Sciatic nerve (tissue), 2 donors: ENCODE measurements at places on chromosomes 5 and 9.

- DNase-seq = no peak
Observed at GRCh38 chr9:86452201-86452828, 98.1 kb upstream of the TUT7 start.

DNA sequence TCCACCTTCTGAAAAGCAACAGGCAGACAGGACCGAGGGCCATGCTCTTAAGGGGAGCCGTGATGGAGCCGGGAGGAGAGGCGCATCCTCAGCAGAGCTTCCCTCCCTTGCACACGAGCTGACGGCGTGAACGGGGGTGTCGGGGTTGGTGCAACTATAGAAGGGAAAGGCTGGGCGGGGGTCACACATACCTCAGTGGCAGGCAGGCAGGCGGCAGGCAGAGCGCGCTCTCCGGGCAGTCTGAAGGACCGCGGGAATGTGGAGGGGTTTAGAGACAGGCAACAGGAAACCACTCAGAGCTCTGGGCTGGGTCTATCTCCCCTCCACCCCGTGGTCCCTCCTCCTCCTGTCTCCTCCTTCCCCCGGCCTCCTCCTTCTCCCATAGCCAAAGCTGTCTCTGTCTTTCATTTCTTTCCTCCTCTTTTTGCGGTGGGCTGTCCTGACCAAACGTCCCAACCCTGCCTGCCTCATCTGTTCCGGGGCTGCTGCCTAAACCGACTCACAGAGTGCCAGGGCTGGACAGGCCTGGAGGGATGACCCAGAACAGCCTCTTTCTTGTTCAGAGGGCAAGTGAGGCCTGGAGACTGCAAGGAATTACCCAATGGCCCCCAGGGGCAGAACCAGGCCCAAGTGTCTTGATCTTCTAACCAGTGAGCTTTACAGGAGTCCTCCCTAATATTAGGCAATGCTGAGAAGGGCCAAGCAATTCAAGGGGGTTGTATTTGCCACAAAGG is at the start of gene SPARC:
TSS of gene SPARC (minus strand) at position 242 of the 734 bp plus-strand sequence. CDS start 10,727 bp downstream, outside the sequence.
- peak; percentile 89 for DNase-seq

DNA sequence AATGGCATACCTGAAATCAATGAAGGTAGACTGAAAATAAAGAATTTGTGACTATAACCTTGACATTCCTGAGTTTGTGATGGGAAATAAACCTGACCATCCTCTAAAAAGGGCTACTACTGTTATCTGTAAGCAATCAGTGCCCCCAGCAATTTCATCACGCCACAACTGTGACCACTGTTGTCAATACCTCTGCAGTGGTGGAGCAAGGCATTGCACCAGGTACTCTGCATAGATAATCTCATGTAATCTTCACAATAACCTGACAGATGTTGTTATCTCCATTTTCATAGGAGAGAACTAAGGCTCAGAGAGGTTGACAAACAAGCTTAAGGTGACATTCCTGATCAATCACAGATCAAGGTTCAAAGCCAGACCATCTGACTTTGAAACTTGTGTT is 38.5 kb upstream of the FRRS1L start:
- DNase-seq = no peak

- no peak for DNase-seq
Observed at GRCh38 chr5:76657683-76658311, 34.6 kb upstream of the F2RL2 start.

GRCh38 chr5:141814064-141814964 is 63.9 kb downstream of the PCDH1 start:
- no peak for DNase-seq

DNA sequence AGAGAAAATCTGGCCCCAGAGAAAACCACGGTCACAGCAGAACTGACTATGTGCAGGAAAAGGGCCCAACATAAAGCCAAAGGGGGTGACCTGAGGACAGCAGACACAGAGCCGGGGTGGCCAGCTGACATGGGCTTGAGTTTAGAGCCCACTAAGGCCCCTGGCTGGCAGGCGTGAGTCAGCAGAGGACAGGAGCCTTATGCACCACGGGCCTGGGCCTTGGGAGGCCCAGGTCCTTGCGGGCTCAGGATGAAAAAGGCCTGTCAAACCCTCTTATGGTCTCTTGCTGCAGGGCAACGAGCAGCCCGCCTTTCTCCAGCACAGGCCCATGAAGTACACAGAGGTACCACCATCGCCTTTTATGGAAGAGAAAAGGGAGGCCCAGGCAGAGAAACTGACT is 19.7 kb downstream of the STK10 start:
- DNase-seq = no peak

DNA sequence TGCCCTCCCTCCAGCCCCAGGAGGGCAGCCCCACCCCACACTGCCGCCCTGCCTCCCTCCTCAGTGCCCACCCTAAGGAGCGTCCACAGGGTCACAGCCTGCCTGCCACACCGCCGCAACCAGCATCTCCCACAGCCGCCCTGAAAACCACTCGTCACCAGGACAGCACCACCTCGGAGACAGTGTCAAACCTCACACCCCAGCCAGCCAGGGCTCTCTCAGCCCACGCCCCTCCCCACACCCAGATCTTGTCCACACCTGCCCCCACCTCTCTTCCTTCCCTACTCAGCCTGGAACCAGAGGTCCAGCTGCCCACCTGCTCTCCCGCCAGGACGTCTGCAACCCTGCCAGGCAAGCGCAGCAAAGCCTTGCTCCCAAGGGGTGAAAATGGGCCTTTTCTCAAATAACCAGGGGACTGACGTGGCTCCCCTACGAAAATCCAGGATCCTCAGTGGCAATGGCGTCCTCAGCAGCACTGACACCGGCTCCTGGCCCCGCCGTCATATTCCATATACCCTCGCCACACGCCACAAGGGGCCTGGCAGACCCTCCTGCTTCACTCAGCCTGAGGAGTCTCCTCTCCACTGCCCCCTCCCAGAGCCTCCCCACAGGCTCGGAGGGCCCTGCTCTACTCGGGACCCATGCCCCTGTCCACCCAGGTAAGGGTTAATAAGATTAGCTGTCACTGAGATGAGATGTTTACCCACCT is 71.0 kb upstream of the ADAMTS2 start:
- no peak for DNase-seq

GRCh38 chr5:132050136-132050535 is 10.3 kb upstream of the IL3 start:
- peak; percentile 60 for DNase-seq

DNA sequence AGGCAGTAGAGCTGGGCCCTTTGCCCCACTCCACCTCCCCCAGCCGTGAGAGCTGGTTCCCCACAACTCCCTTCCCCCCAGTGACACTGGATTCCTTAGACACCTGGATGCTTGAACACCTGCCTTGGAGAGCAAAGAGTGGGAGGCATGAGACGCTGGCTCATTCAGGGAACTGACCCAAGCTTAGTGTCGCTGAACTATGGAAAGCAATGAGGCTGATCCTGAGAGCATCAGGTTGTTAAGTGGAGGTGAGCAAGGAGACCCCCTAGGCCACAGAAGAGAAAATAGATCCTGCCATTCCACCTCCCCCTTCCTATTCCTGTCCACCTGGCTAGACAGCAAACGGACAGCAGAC is 2.0 kb downstream of the CCL19 start:
- no peak for DNase-seq

DNA sequence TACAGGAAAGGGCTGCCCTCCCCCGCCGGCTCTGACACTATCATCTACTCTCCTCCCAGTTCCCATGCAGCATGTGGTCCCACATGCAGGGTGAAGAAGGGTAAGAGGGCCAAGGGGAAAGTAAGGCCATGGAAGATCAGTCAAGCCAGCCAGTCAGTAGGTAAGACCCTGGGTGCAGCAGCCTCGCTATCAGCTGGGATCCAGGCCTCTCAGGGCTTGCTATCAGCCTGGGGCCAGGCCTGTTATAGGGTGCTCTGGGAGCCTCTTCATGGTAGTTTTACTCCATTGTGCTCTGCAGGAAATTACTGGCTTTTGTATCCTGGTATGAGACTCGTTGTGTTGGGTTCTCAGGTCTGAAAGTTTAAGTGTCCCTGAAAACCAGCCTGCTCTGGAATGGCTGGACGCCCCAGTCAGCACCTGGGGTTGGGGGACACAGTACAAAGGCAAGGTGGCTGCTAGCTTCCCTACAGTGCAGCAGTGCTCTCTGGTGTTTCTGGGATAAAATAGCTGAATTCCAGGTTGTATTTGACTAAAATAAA is 21.4 kb downstream of the SLC22A4 start:
- DNase-seq = no peak

DNA sequence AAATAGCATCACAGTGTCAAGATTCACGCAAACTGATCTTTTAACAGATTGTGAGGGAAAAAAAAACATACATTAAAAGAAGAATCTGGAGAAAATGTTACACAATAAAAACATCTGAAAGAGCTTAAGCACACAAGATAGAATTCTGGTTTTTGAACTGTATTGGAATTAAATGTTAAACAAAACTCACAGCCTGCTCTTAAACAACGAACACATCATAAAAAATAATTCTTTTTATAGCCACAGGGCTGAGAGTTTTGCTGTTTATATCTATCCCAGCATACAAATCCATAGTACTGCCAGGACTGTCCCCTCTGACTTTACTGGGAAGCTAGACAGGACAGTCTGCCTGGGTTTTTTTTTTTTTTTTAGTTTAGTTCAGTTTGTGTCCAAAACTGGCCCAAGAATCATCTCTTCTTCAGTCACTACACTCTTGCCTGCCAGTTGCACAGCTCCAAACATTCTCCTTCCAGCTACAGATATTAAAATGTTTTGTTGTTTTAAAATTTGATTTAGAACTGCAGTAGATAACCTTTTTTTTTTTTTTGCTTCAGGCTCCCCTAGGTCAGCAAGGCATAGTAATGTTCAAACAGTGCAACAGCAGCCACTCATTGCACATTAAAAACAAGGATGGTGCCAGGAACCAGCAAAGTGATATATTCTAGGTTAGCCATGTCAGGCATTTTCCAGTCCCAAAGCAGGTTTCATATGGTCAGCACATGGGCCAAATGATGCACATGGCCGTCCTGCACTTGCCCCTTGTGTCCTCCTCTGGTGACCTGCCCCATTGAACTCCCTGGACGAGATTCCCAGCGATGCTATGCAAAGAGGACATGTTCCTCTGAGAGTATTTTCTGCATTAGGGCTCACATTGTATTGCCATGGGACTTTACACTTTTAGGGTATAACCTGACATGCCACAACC is 173.6 kb downstream of the ARL15 start:
- no peak for DNase-seq

- peak; percentile 48 for DNase-seq
Observed at GRCh38 chr9:130861372-130862180, 26.5 kb downstream of the ABL1 start.

- DNase-seq = no peak
Observed at GRCh38 chr5:95600557-95600956, 19.3 kb upstream of the GPR150 start.

DNA sequence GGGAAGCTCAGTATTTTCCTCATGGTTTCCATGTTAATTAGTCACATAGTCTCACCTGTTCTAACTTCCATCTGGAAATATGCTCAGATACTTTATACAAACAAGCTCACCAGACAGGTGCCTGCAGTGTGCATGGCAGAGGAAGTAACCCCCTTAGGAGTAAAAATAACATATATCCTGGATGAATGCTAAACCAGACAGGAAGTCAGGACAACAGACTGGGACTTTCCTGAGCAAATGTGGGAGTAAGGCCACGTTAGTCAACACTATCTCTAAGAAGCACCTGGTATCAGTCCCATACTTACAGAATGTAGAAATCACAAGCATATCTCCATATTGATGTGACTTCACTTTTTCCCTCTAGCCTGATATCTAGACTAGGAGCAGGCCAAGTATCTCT is 128.4 kb downstream of the SEC61B start:
- DNase-seq = no peak

GRCh38 chr5:16457853-16458252 is 7.7 kb downstream of the ZNF622 start:
- no peak for DNase-seq

DNA sequence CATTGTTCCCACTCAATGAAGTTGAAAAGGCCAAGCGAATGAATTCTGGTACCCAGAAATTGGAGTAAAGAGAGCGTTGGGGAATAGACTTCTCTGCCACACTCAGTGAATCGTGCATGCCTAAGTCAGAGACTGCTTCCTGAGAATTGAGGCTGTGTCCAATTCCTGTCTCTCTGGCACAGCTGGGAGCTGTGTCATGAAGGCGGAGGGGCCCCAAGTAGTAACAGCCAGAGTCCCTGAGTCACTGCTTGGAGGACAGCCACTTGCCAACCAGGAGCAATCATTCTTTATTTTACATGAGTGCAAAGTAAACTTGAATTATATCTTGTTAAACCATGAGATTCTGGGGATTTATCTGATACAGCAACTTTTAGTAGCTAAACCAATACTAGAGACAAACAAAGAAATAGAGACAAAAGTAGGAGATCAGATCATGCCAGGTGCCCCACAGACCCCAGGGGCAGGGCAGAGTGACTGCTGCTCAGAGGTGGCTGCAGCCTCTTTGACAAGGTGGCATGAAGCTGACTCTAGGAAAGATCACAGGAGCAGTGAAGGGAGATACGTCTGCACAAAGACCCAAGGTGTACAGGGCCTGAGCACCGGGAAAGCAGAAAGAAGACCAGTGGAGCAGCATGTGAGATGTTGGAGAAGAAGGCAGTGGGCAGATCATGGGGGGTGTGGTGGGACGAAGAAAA is 246.0 kb downstream of the GADD45G start:
- DNase-seq = no peak

DNA sequence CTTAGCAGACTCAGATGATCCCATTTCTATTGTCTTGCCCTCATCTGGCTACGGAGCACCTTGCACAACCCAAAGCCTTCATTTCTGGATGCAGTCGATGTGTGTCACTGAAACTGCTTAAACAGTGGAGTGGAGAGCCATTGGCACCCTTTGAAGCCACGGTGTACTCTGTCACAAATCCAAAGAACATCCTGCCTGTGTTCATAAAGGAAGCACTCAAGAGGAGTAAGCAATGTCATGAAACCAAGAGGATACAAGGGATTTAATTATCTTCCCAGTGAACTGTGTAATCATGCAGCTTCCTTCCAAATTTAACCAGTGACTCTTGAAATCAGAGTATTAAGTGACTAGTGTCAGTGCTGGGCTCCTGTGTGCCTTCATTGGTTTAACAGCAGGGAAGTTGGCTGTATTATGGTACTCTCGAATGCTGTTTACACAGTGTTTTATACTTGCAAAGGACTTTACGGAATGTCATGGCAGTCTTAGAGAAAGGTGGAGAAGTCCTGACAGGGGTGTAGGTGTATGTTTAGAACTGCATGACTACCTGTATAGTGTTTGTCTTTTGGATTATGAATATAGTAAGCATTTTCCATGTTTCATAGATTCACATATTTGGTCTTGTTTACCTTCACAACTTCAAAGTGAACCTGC is 41.9 kb downstream of the CD180 start:
- no peak for DNase-seq

DNA sequence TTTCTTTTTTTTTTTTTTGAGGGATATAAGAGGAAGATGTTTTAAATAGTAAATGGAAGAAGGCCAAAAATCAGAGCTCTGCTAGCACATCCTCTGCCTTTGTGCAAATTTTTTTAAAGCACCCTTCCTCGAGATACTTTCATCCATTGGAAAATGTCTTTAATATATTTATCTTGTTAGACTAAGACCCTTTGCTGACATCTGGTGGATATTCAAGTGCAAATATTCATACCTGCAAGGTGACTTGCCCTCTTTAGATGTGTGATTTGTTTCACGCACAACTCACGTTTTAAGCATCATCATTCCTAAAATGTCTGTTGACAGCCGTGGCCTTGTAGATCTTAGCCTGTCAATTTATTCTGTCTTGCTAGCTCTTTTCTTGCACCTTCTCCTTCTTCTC is 258.5 kb downstream of the AGTPBP1 start:
- no peak for DNase-seq

GRCh38 chr9:131733541-131734061 is 6.3 kb downstream of the RAPGEF1 start:
- no peak for DNase-seq

- DNase-seq = no peak
Observed at GRCh38 chr9:110897943-110898342, 140.3 kb downstream of the LPAR1 start.

- no peak for DNase-seq
Observed at GRCh38 chr5:14097998-14098471, 45.1 kb upstream of the TRIO start.
